GM04504 (cell line): ENCODE measurements at places on chromosomes 7 and 10.

- DNase-seq = no peak
These were observed 384.4 kb upstream of the SHH start for GRCh38 chr7:156196649-156197048.

DNA sequence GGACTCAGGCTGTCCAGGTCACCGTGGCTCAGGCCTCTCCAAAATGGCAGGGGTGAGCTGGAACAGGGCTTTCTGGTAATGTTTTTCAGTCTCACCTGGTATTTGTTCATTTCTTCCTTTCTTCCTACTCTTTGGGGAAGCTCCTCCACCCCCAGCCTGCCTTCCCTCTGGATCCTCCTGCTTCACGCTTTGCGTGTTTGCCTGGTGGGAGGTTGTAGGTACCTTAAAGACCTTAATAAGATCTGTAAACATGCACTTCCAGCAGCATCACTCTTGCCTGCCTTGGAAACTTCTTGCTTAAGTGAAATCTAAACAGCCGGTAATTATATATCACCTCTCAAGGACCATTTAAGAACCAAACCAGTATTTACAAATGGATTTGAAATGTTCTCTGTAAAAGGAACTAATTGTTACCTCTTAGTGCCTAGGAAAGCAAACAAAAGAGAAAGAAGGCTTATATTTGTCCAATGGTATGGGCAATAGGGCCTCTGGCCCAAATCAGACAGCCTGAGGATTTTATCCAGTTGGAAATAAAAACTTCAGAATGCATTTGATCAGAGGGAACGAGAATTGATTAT, 339.9 kb downstream of the CCSER2 start:
- no peak for DNase-seq

DNA sequence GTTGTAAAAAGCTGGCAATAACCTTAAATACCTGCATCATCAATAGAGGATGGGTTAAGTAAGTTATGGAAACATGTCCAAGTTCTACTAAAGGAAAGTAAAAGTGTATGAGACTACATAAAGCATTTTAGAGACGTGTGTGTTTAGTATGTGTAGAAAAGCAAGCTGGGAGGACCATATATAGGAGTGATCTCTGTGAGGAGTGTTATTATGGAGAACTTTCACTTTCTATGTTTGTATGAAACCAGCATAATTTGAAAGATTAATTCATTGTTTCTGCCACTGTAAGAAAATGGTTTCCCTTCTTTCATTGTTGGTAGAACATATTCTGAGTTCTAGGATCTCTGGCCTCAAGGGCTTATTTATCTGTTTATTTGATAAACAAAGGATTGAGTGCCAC, 19.2 kb upstream of the PDLIM1 start:
- no peak for DNase-seq

DNA sequence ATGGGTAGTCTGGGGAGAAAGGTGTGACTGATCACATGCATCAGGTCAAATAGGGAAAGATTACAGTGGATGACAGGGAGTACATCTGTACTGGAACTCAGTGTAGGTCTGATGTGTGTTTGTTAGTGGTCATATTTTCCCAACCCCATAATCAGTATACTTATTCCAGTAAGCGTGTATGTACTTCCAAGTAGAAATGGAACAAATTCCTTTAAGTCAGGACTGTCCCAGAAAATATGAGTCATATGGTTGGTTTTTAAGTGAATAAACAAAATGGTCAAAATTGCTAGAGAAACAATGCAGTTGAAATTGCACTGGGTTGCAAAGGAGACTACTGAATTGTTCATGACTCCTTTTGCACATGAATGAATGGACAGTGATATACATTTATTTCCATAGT, 118.8 kb upstream of the MYO3A start:
- no peak for DNase-seq

DNA sequence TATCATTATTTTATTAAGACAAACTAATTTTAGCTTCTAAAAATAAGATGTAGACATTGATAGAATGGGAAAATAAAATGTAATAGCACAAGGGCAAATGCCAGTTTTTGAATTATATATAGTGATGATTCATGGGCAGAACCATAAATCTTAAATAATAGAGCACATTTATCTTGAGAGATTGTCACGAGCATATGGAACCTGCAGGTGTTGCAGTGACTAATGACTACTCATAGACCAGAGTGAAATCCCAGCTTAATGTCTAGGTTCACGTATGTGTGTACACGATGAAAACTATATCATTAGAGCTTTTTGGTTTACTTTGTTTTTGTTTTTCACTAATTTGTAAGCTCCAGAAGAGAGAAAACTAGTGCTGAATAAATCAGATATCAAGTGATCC, 150.2 kb upstream of the CACNA2D1 start:
- DNase-seq = no peak

DNA sequence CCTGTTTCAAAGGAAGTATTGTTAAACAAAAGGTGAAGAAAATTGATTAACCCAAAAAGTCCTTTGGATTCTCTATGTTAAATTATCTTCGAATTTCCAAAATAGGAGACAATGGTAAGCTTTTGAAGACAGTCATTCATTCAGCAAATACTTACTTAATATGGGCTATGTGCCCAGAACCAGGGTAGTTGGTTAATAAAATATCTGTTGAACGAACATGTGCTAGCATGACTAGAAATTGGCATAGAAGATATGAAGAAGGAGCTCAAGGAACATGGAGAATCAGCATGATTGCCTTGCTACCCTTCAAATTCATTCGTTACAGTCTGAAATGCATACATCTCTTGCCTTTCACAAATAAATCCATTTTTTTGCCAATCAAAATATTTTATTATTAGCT, 123.1 kb upstream of the RHEB start:
- DNase-seq = no peak

- DNase-seq = no peak
These were observed 30.2 kb upstream of the ARHGAP12 start for GRCh38 chr10:31958856-31959255.
